Nephron progenitor cell (in vitro differentiated cells): ENCODE measurements at places on chromosomes 16 and 17.

GRCh38 chr16:4138713-4139112 is 22.5 kb upstream of the ADCY9 start:
- no peak for DNase-seq

DNA sequence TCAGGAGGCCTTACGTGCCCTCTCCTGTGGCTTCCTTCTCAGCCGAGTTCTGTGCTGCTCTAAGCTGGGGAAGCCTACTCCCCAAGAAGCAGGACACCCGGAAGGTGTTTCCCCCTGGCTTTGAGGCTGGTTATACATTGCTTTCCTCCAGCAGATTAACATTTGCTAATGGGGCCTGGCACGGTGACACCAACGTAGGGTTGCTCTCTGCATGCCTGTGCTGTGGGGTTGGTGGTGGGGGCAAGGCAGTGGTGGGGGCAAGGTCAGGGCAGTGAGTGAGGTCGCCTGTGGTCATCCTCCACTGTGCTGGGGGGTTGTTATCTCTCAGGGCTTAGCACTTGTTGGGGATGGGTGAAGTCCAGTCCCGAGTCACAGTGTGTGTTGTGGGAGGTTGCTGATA is 4.2 kb downstream of the USP6 start:
- DNase-seq = no peak

DNA sequence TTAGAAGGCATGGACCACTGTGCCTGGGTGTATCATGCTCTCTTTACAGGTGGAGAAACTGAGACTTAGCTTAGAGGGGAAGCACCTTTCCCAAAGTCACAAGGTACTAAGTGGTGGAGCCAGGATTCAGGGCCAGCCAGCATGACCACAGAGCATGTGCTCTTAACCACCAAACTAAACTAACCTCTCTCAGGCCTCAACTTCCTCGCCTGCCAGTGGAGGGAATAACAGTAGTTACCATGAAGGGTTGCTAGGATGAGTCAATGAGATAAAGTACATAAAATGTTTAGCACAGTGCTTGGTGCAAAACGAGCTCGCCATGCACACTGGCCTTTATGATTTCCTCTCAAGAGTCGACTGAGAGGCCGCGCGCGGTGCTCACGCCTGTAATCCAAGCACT is 6.4 kb upstream of the MYO1C start:
- DNase-seq = no peak

GRCh38 chr17:66715745-66716156 is 119.2 kb upstream of the CACNG5 start:
- peak; percentile 18 for DNase-seq

GRCh38 chr17:7880076-7880868 is 8.3 kb upstream of the CHD3 start:
- DNase-seq = no peak

DNA sequence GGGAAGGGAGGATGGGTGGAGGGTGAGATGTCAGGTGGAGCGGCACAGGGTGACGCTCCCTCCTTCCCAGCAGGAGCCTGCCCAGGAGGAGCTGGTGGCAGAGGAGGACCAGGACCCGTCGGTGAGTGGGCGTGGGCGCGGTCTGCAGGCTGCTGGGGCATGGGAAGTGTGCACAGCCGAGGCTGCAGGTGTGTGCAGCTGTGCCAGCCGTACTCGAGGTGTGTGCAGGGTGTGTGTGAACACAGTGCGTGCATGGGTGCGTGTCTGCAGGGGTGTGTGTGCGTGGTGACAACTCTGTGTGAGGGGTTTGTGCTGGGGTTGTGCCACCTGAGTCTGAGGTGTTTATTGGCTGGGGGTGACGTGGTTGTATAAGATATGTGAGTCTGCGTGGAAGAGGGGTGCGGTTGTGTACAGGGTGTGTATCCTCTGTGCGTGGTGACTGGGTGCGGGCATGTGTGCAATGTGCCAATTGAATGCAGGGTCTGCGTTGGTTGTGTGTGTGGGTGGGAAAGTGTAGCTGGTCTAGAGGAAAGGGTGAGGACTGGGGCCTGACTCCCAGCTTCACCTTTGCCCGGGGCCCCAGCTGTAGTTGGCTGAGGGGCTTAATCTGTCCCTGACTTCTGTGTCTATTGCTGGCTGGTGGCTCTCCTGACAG is 670 bp downstream of the TNFSF12 start:
- DNase-seq = no peak

GRCh38 chr17:59165933-59166342 is 10.4 kb downstream of the PRR11 start:
- DNase-seq = peak; percentile 51

DNA sequence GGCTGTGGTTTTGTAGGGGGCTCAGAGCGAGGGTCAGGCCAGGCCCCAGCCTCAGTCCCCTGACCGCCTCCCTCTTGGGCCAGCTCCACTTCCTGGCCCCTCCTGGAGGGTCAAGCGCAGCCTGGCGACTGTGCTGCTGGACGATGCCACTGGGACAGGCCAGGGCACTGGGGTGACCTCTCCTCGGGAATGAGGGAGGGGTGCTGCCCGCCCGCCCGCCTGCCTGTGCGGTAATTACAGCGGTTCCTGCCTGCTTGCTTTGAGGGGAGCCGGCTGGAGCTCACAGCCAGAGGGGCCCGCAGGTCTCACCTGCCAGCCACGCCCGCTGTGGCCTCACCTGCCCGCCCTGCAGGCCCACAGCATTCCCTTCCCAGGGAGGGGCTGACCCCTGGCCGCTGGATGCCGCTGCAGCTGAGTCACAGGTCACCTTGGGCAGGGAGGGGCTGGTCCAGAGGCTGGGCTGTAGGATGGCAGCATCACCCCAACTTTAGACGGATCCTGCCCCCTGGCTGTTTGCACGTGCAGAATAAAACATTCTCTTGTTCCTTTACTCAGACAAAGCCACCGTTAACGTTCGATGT is 76.7 kb upstream of the CBX4 start:
- no peak for DNase-seq
